ENCODE measurements at places on chromosomes 13 and 19. TPM values are rescaled to one million over a fixed set of nuclear protein-coding genes. Genes with fewer than 3 reads are reported as not detected.

Gene KANK2
- polyA plus RNA-seq = not detected

Gene CGB1
- not detected for polyA plus RNA-seq

Gene HSPB6
- polyA plus RNA-seq = not detected

Gene FOXO1
- polyA plus RNA-seq = 4.5 TPM

Gene TJP3
- not detected for polyA plus RNA-seq

Gene VAV1
- polyA plus RNA-seq = 22.8 TPM

Gene MUC16
- not detected for polyA plus RNA-seq

Gene SPRED3
- polyA plus RNA-seq = not detected

Gene GRIN3B
- polyA plus RNA-seq = not detected

GRCh38 chr13:102879793-102880499, 34.1 kb downstream of the ERCC5 start:
- H3K4me3 ChIP-seq = no peak overlapping the region
- H3K4me1 ChIP-seq = no peaks in the 10 kb centered on the region
- H3K36me3 ChIP-seq = peaks cover 39% of the 10 kb centered on the region

DNA sequence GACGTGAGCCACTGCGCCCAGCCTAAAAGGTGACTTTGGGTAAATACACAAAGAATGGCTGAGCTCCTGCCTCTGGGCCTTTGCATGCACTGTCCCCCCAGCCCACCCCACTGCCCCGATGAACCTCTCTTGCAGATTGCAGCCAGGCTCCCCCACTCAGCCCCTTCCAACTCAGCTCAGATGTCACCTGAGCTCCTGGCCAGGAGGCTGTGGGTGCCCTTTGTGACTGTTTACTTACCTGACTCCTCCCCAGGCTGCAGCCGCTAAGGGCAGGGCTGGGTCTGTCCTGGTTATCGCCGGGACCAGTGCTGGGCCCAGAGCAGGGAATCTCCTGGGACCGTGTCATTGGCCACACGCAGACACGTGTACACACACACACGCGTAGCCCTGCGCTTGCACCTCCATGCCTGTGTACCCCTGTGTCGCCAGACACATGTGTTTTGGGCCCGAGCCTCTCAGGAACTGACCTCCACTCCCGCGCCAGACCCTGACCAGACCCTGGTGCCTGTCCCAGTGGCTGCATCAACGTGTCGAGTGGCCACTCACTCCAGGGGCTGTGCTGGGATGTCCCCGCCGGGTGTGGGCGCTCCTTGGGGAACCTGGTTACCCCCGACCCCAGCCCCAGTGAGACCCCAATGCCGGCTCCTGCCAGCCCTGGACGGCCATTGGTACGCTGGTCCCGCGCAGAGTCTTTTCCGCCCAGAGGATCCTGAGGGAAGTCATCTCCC, 18.7 kb downstream of the EFNA2 start:
- DNase-seq = no peak
- H3K4me1 ChIP-seq = no peaks in the 10 kb centered on the region
- H3K36me3 ChIP-seq = no peaks in the 10 kb centered on the region
- no peak overlapping the region for H3K27ac ChIP-seq

GRCh38 chr19:16628984-16629691, 1.1 kb upstream of the MED26 start:
- H3K27me3 ChIP-seq = peaks cover 5% of the 10 kb centered on the region
- peaks cover 37% of the 10 kb centered on the region for H3K4me1 ChIP-seq
- H3K4me3 ChIP-seq = peak overlapping the region; percentile 97
- no peak for DNase-seq
- H3K36me3 ChIP-seq = peaks cover 4% of the 10 kb centered on the region

- no peak overlapping the region for H3K27ac ChIP-seq
- no peaks in the 10 kb centered on the region for H3K36me3 ChIP-seq
- no peak overlapping the region for H3K4me3 ChIP-seq
- H3K27me3 ChIP-seq = peaks cover 20% of the 10 kb centered on the region
- peaks cover 6% of the 10 kb centered on the region for H3K4me1 ChIP-seq
- no peak for DNase-seq
These were observed 33.9 kb upstream of the SEMA6B start for GRCh38 chr19:4593409-4593851.

- H3K27ac ChIP-seq = peak overlapping the region; percentile 12
- peaks cover 24% of the 10 kb centered on the region for H3K4me1 ChIP-seq
- no peaks in the 10 kb centered on the region for H3K27me3 ChIP-seq
- no peaks in the 10 kb centered on the region for H3K36me3 ChIP-seq
These were observed 591 bp downstream of the ZNF823 start for GRCh38 chr19:11737964-11738745.

DNA sequence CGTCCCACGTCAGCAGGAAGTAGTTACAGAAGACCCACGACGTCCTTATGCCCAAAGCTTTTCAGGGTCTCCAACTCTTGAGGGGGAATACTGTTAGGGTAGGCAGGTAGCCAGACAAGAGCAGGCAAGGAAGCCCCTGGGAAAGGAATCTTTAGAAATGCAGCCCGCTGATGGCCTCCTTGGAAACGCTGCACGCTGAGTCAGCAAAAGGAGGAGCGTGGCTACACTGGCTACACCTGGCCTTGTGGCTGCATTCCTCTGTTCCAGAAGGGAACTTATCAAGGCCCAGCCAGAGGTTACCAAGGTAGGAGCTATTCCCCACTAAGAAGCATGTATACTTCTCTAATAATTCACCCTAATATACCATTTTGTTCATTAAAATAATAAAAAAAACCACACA, 2.0 kb downstream of the ERVV-1 start:
- H3K36me3 ChIP-seq = no peaks in the 10 kb centered on the region
- DNase-seq = no peak
- peaks cover 3% of the 10 kb centered on the region for H3K27me3 ChIP-seq
- no peak overlapping the region for H3K27ac ChIP-seq

- H3K27ac ChIP-seq = peak overlapping the region; percentile 71
- peaks cover 11% of the 10 kb centered on the region for H3K4me1 ChIP-seq
- H3K4me3 ChIP-seq = peak overlapping the region; percentile 90
- peaks cover 32% of the 10 kb centered on the region for H3K27me3 ChIP-seq
- H3K36me3 ChIP-seq = no peaks in the 10 kb centered on the region
These were observed 1.5 kb downstream of the PDE4C start for GRCh38 chr19:18224525-18225354.

- DNase-seq = no peak
- peaks cover 41% of the 10 kb centered on the region for H3K4me1 ChIP-seq
- H3K27ac ChIP-seq = peak overlapping the region; percentile 62
- no peak overlapping the region for H3K4me3 ChIP-seq
- H3K36me3 ChIP-seq = no peaks in the 10 kb centered on the region
- no peaks in the 10 kb centered on the region for H3K27me3 ChIP-seq
These were observed 10.2 kb downstream of the DOT1L start for GRCh38 chr19:2173767-2174577.

DNA sequence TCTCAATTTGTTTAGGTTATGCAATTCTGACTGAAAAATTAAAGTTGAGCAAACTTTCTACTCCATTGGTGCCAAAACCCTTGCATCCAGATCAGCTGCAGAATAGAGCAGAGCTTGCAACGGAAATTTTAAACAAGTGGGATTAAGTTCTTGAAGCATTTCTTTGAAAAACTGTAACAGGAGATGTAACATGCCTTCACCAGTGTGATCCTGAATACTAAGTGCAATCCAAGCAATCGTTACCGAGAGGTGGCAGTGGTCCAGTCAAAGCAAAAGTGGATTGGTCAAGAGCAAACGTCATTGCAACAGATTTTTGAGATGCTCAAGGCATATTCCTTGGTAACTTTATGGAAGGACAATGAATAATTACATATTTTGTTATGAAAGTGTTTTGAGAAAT, 841.1 kb upstream of the SLITRK5 start:
- no peak overlapping the region for H3K27ac ChIP-seq
- no peak overlapping the region for H3K4me3 ChIP-seq
- H3K4me1 ChIP-seq = no peaks in the 10 kb centered on the region
- DNase-seq = no peak

DNA sequence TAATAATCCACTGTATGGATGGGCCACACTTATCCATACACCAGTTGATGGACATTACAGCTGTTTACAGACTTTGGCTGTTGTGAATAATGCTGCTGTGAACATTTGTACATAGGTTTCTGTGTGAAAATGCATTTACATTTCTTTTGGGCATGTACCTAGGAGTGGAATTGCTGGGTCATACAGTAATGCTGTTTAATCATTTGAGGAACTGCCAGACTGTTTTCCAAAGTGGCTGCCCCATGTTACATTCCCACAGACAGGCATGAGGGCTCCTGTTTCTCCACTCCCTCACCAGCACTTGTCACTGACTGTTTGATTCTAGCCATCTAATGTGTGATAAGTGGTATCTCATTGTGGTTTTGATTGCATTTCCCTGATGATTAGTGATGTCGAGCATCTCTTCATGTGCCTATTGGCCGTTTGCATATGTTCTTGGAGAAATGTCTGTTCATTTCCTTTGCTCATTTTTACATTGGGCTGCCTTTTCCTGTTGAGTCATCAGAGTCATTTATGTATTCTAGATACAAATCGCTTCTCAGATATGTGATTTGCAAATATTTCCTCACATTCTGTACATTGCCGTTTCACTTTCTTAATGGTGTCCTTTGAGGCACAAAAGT, 12.8 kb downstream of the TMEM255B start:
- peaks cover 2% of the 10 kb centered on the region for H3K27me3 ChIP-seq
- DNase-seq = no peak
- H3K4me1 ChIP-seq = peaks cover 6% of the 10 kb centered on the region
- no peak overlapping the region for H3K4me3 ChIP-seq

DNA sequence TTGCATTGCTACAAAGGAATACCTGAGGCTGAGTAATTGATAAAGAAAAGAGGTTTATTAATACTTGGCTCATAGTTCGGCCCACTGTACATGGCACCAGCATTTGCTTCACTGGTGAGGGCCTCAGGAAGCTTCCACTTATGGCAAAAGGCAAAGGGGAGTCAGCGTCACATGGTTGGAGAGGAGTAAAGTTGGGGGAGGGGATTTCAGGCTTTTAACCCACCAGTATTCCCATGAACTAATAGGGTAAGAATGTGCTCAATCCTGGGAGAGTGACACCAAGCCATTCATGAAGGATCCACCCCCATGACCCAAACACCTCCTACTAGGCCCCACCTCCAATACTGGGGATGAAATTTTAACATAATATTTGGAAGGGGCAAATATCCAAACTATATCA, 82.5 kb upstream of the MYCBP2 start:
- DNase-seq = no peak
- H3K4me1 ChIP-seq = no peaks in the 10 kb centered on the region
- H3K27me3 ChIP-seq = no peaks in the 10 kb centered on the region
- H3K36me3 ChIP-seq = no peaks in the 10 kb centered on the region

GRCh38 chr13:106691861-106692260, 123.9 kb upstream of the ARGLU1 start:
- no peak for DNase-seq
- H3K36me3 ChIP-seq = no peaks in the 10 kb centered on the region
- no peak overlapping the region for H3K4me3 ChIP-seq
- no peaks in the 10 kb centered on the region for H3K4me1 ChIP-seq
- no peaks in the 10 kb centered on the region for H3K27me3 ChIP-seq

- H3K36me3 ChIP-seq = peaks cover 16% of the 10 kb centered on the region
- H3K4me3 ChIP-seq = no peak overlapping the region
- peak overlapping the region; percentile 87 for H3K27ac ChIP-seq
- H3K4me1 ChIP-seq = peaks cover 49% of the 10 kb centered on the region
- DNase-seq = no peak
- H3K27me3 ChIP-seq = peaks cover 20% of the 10 kb centered on the region
These were observed 6.6 kb upstream of the CD79A start for GRCh38 chr19:41870401-41870873.

DNA sequence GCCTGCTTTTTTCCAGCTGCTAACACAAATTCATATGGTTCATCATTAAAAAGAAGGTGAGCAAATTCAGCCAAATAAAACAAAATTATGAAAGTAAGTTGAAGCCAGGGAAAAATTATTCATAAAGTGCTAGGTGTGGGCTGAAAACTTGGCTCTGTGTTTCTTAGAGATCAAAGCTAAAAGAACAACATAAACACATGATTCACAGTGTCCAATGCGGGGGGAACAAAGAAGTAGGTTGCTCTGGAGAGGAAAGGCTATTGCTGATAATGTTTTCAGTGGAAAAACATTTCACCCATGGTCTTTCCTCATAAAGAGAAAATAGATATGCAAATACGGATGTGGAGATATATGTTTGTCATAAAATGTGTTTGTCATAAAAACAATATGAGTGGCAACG, 1691.5 kb upstream of the SLC10A2 start:
- no peak for DNase-seq
- H3K36me3 ChIP-seq = no peaks in the 10 kb centered on the region
- no peaks in the 10 kb centered on the region for H3K27me3 ChIP-seq

DNA sequence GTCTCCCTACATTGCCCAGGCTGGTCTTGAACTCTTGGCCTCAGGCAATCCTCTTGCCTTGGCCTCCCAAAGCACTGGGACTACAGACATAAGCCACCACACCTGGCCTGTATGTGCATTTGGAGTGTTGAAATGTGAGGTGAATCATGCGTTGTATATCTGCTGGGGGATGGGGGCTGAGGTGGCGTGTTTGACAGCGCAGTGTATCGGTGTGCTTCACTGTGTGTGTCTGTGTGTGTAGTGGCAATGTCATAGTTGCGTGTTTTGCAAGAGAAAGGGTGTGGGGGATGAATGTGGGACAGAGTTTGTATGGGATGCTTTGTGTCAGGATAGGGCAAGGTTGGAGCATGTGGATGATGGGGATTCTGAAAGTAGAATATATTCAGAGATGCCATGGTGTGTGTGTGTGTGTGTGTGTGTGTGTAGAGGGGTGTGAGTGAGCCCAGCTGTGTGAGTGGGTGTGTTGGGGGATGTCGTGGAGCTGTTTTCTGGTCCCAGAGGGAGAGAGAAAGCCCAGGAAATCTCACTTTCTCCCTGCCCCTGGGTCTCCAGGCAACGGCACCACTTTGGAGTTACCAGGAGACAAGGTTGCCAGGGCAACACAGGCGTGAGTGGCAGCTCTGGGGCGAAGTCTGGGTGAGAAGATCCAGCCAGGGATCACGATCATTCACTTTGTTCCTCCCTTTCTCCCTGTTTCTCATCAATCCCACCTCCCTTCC, 1.1 kb upstream of the SWSAP1 start:
- peaks cover 16% of the 10 kb centered on the region for H3K36me3 ChIP-seq
- peak overlapping the region; percentile 29 for H3K27ac ChIP-seq
- no peaks in the 10 kb centered on the region for H3K4me1 ChIP-seq
- H3K27me3 ChIP-seq = no peaks in the 10 kb centered on the region
- no peak for DNase-seq

DNA sequence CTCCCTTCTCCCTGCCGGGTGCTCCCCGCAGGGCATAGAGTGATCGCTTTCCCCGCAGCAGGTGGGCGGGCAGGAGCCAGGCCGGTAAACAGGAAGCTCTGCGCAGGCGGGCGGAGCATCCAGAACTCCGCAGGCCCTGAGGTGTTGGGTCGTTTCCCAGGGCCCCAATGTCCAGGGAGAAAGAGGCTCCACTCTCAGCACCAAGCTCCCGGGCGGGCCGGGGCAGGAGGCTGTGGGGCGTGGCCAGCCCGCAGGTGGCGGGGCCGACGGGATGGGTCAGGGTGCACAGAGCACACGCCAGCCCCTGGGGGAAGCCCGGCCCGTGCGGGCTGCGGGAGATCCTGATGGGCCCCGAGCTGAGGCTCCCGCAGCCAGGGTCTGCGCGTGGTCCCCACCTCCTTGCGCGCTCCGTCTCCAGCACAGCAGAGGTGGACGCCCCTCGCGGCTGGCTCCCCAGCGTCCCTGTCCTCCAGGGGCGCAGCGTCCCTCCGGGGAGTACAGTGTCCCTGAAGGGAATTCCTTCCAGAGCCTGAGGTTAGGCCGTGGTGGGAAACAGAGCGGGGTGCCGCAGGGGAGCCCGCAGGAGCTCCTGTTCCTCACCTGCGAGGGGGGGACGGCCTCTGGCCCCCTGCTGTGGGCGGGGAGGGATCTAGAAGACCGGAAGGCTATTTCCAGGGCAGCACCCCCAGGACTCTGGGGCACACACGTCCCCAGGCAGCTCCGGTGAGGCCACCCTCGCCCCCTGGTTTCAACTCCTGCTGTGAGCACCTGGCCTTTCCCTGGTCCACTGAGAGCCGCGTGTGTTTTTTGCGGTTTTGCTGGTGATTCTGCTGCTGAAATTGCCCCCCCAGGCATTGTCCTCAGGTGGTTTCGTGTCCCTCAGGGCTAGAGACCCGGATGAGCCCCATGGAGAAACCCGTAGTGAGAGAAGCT, 12.2 kb downstream of the PIP5K1C start:
- peak; percentile 14 for DNase-seq
- peaks cover 47% of the 10 kb centered on the region for H3K4me1 ChIP-seq
- no peak overlapping the region for H3K27ac ChIP-seq

Measured in immature natural killer cell (primary cell).